Immature natural killer cell (primary cell): ENCODE measurements at places on chromosomes 12 and 14. TPM values are rescaled to one million over a fixed set of nuclear protein-coding genes. Genes with fewer than 3 reads are reported as not detected.

GRCh38 chr12:68827895-68828671, 20.1 kb downstream of the MDM2 start:
- no peak for DNase-seq

GRCh38 chr12:102957339-102958050, at the start of gene ASCL1:
ASCL1 (plus strand) TSS chr12:102957674; CDS start chr12:102958245, 571 bp downstream.
- DNase-seq: no peak

DNA sequence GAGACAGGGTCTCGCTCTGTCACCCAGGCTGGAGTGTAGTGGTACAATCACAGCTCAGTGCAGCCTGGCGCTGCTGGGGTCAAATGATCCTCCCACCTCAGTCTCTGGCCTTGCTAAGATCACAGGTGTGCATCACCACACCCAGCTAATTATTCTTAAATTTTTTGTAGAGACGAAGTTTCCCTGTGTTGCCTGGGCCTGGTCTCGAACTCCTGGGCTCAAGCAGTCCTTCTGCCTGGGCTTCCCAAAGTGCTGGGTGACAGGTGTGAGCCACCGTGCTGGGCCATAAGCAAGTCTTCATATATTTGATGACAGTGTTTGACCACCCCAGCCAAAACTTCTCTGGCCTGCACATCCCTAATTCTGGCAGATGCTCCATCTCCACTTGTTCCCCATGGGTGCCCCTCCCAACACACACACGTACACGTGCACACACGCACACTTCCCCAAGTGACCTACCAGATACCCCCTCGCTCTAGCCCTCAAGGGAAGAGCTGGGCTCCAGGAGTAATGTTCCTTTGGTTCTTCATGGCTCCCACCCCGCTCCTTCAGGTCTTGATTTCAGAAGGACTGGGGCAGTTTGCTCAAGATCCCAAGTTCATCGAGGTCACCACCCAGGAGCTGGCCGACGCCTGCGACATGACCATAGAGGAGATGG, 104.3 kb upstream of the FKBP4 start:
- peak; percentile 5 for DNase-seq

- no peak for DNase-seq
These were observed 99.4 kb upstream of the NTF3 start for GRCh38 chr12:5332551-5332950.

- no peak for DNase-seq
These were observed 24.8 kb downstream of the KCNA1 start for GRCh38 chr12:4934407-4935035.

Gene KRT77
- not detected for polyA plus RNA-seq

DNA sequence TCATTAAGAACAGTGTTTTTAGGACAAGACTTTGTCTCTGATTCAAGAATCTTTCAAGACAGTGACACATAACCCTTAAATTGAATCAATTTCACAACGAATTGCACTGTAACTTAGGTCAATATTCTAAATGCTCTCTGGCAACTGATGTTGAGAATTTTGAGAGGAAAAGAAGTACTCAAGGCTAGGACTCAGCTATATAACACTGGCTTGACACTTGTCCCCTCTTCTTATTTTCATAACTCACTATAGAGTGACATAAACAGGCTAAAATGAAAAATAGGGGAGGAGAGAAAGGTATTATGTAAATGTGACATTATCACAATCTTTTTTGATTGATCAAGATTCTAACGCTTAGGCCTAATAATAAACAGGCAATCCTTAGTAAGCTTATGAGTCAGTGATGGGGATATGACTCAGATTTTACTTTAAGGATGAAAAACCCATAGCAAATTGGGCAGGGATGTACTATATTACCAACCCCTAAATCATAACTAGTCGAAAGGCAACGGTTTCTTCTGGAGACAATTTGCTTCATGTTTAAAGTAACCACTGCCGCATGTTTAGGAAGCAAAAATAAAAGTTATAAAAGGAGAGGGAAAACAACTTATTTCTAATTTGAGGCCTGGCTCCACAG, 10.9 kb downstream of the BTG1 start:
- no peak for DNase-seq

- no peak for DNase-seq
These were observed at the start of gene SMOC1 for GRCh38 chr14:69879175-69880043. SMOC1 (plus strand) TSS chr14:69879416; CDS start chr14:69879679, 263 bp downstream.

DNA sequence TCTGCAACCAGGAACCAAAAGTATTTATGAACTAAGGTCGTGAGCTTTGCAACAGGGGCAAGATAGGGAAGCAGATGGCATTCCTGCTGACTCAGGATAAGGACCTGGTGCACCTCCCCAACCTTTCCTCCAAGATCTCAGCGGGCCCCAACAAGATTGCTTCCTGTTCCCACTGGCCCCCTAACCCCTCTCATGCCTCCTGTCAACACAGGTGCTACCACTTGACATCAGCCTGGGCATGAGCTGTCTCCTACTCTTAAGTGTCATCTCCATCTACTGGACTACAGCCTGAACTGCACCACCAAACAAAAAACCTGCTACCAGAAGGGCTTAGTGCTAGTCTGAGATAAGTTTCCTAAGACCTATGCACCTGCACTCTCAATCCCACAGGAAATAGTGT, 32.7 kb downstream of the MED6 start:
- DNase-seq: no peak

Gene IL23A
- polyA plus RNA-seq: 0.40 TPM
